Stimulated activated CD8-positive, alpha-beta memory T cell treated with anti-CD3 and anti-CD28 coated beads, Interleukin-4, amount 100 ng/mL, for 48 hours (primary cell): ENCODE measurements at places on chromosomes 12 and 14.

GRCh38 chr12:62732861-62733427 is 202.0 kb downstream of the PPM1H start:
- DNase-seq: no peak

DNA sequence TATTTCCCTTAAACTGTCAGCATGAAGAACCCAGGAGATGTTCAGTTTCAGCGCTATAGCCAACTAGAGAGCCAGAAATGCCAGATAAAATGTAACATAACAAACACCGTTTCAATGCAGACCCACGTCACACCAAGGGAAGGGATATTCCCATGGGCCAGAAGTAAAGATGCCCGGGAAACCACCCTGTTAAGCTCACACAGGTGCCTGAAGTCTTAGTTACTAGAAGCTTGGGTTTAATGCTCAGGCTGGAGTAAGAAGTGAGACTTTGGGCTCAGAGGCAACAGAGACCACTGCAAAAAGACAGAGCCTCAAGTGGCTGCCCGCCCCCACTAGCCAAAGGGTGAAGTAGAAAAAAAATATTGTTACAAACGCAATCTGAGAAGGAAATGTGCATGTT is 52.3 kb downstream of the SYNE3 start:
- DNase-seq: no peak

DNA sequence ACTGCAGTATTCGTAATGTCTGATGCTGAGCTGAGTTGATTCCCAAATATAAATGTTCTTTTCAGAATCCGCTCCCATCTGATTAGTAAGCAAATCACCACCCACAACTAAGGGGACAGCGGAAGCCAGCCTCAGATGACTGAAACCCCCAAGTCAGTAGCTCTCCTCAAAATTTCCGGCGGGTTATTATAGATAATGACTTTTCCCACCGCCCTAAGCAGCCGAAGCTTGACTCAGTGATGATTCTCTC is 469 bp upstream of the LRFN5 start:
- DNase-seq: no peak

- no peak for DNase-seq
Observed at GRCh38 chr12:38555620-38556591, 239.3 kb downstream of the ALG10B start.

DNA sequence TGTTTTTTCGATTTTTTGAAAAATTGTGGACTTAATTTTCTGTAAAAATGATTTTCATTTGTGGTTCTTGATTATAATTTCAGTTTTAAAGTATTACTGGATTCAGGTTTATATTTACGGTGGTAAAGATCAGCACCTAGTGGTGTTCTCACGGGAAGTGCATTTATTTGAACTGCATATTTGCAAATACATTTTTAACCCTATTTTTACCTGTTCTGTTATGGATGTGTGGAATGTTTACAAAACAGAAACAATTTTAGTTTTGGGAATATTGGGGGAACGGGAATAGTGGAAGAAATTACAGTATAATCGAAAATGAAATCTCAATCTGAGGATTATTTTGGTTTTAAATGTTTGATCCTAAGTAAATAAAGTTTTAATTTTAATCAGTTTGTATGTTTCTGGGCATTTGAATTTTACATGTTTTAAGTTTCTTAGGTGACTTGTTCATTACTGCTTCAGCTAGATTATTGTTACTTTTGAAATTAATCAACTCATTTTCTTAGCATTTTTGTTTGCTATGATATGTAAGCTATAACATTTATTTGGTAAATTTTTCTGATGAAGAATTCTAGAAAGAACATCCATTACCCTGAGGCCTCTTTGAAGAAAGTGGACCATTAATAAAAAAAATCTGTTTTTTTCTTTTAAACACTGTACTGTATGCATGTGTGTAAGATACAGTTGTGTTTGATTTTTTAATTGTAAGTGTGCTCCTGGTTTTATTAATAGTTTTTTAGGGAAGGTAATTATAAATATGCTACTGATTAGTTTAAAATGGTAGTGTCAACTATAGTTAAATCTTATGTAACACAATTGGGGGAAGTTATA is 942 bp downstream of the ATF7IP start:
- DNase-seq: no peak

- DNase-seq: no peak
Observed at GRCh38 chr12:51025338-51025835, 797 bp downstream of the SLC11A2 start.

DNA sequence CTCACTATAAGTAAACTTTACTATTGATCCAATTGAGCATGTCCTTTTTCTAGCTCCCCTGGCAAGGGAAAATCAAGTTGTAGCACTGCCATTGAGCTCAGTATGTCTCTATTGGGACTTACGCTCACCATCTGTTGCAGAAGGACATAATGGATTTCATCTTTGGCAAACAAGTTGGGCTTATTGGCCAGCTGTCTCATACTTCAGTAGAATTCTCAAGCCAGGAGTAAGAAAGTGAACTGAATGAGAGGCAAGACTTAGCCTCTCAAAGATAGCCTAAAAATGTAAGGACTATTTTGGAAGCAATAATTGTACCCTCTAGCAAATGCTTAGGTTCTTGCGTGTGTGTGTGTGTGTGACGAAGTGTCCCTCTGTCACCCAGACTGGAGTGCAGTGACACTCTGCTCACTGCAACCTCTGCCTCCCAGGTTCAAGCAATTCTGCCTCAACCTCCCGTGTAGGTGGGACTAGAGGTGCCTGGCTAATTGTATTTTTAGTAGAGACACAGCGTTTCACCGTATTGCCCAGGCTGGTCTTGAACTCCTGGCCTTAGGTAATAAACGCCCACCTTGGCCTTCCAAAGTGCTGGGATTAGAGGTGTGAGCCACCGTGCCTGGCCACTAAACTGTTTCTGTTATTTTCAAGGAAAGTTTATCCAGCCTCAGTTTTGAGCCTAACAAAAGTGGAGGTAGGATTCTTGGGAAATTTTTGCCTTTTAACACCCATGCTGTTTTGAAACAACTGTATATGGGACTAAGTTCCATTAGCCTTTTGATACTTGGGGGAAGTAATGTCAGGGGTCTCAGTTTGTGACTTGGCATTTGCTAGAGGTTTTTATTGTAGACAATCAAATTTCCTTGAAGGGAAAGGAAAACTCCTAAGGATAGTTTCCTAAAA is 7.0 kb downstream of the HNRNPA1 start:
- DNase-seq: peak; percentile 58
